ENCODE measurements at places on chromosomes 7 and 10. TPM values are rescaled to one million over a fixed set of nuclear protein-coding genes. Genes with fewer than 3 reads are reported as not detected.

DNA sequence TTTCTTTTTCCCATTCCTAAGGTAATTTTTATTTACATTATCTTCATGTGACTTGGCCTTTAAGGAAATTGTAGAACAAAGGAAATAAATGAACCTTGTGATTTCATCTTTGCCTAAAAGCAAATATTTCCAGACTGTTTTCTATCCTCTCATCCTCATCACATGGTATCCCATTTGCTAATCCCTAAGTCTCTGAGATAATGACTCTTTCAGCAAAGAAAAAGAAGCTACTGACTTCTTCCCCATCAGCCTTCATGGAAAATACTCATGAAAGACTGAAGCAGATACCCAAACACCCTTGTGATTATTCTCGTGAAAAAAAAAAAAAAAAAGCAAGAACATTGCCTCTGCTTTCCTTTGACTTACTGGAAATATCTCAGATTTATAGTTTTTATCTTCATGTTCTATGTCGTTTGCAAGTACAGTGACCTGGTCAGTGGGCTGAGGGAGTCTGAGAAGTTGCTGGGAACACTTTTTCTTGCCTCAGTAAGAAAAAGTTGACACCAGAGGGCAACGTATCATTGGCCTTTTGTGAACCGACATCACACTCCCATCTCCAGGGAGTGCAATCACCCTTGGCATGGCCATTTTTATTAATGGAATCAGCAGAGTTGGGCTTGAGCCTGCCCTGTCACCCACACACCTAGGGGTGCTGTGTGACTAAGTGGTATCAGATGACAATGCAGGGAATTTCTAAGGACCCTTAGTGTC is 246.0 kb upstream of the KMT2E start:
- no peak overlapping the region for H3K27ac ChIP-seq
- H3K36me3 ChIP-seq, result no peaks in the 10 kb centered on the region
- no peak overlapping the region for H3K4me3 ChIP-seq
- no peaks in the 10 kb centered on the region for H3K4me1 ChIP-seq
- no peak for DNase-seq

DNA sequence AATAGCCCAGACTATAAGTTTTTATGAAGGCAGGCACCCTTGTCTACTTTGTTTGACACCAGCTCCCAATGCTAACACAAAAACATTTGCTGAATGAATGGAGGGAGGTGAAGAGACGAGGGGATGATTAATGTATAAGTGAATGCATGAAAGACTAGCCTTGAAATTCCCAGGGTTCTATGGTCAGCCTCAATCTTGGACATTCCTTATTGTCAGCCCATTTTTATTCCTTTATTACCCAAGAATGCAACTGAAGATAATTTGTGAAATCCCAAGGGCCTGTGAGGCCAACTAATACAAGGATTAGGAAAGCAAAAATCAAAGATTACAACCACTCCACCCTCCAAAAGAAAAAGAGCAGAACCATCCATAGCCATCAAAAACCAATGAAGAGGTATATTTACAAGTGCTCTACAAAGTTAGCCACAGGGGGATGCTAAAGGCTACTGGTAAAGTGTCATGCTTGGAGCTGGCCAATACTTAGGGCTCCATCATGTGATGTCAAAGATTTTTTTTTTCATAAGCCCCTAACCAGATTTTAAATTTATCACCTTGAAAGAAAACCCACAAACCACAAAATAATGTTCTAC is 40.0 kb upstream of the ASAH2 start:
- no peaks in the 10 kb centered on the region for H3K36me3 ChIP-seq
- no peak overlapping the region for H3K27ac ChIP-seq
- H3K4me3 ChIP-seq, result no peak overlapping the region
- DNase-seq, result no peak
- H3K27me3 ChIP-seq, result peaks cover 3% of the 10 kb centered on the region

- H3K27ac ChIP-seq, result no peak overlapping the region
- DNase-seq, result no peak
- no peaks in the 10 kb centered on the region for H3K27me3 ChIP-seq
- no peaks in the 10 kb centered on the region for H3K36me3 ChIP-seq
- H3K4me1 ChIP-seq, result peaks cover 2% of the 10 kb centered on the region
Observed at GRCh38 chr10:79416578-79417255, 28.7 kb downstream of the ZCCHC24 start.

GRCh38 chr7:78438433-78438832 is 639.9 kb downstream of the PHTF2 start:
- DNase-seq, result no peak
- no peaks in the 10 kb centered on the region for H3K4me1 ChIP-seq
- no peak overlapping the region for H3K27ac ChIP-seq

DNA sequence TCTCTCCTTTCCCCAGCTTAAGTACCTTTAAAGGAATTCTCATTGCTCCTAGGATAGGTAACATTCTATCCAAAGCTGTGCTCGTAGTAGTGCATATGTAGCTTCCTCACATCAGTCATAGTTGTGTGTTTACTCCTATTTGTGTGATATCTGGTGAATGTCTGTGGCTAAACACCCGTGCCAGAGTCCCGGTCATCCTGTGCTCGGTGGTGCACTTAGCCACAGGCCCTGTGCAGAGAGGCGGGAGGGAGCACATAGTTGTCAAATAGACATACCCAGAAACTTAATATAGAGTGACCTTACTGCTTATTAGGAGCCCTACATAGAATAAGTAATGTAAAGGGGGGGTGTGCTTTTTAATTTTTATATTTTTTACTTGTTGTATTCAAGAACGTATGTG is 76.6 kb downstream of the RBM33 start:
- H3K27ac ChIP-seq, result no peak overlapping the region
- H3K27me3 ChIP-seq, result no peaks in the 10 kb centered on the region
- no peak for DNase-seq
- H3K4me1 ChIP-seq, result peaks cover 35% of the 10 kb centered on the region

DNA sequence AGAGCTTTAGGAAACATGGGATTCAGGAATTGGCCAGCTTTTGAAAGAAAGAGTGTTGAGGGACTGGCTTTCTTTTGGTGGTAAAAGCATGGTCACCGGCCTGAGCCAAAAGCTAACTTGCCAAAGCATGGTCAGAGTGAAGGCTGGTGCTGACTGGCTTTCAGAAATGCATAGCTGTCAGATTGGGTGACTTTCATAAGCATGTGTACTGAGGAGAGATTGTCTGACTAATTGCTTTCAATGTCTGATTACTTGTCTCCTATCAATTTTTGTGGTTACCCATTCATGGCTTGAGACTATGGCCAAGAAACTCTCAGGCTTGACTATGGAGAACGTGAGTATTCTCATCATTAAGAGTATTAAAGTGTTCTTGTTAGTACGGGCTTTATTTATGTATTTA is 28.2 kb downstream of the ZNF25 start:
- H3K27ac ChIP-seq, result no peak overlapping the region
- no peak overlapping the region for H3K4me3 ChIP-seq
- no peak for DNase-seq
- no peaks in the 10 kb centered on the region for H3K27me3 ChIP-seq

DNA sequence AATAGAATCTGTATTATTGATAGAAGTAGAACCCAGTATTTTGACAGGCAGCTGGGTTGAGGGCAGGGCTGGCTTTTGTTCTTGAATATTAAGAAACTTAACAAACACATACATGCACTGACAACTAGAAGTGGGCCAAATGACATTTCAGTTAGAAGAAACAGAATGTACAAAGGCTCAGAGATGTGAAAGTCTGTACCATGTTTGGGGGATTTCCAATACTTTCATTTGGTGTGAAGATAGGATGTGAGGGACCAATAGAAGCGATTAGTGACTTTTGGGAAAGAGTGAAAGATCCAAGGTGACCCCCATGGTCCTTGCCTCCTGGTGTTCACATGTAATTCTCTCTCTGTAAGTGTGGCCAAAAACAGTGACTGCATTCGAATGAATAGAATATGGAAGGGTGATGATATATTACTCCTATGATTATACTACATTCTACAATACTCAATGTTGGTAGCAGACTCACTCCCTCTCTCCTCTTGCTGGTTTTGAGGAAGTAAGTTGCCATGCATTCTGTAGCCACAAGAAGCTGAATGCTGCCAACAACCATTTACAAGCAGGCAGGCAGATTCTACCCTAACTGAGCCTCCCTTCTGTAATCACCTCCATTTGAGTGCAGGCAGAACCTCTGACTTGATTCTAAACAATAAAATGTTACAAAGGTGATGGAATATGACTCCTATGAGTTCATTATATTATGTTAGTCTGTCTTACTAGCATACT is 151.4 kb downstream of the TMEM168 start:
- peaks cover 6% of the 10 kb centered on the region for H3K27me3 ChIP-seq
- no peak overlapping the region for H3K27ac ChIP-seq
- H3K4me3 ChIP-seq, result no peak overlapping the region
- H3K4me1 ChIP-seq, result no peaks in the 10 kb centered on the region
- no peak for DNase-seq

GRCh38 chr7:148083448-148083847 is 507.1 kb upstream of the C7orf33 start:
- no peak overlapping the region for H3K4me3 ChIP-seq
- no peaks in the 10 kb centered on the region for H3K36me3 ChIP-seq
- H3K4me1 ChIP-seq, result no peaks in the 10 kb centered on the region

DNA sequence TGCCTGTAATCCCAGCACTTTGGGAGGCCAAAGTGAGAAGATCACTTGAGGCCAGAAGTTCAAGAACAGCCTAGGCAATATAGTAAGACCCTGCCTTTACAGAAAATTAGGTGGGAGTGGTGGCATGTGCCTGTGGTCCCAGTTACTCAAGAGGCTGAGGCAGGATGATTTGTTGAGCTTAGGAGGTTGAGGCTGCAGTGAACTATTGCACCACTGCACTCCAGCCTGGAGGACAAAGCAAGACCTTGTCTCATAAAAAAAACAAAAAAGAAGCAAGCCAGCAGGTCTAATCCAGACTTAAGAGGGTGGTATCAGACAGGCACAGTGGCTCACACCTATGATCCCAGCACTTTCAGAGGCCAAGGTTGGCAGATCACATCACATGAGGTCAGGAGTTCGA is 24.5 kb upstream of the KCTD7 start:
- H3K27me3 ChIP-seq, result no peaks in the 10 kb centered on the region
- no peak overlapping the region for H3K4me3 ChIP-seq
- no peak for DNase-seq
- no peaks in the 10 kb centered on the region for H3K36me3 ChIP-seq
- no peak overlapping the region for H3K27ac ChIP-seq

DNA sequence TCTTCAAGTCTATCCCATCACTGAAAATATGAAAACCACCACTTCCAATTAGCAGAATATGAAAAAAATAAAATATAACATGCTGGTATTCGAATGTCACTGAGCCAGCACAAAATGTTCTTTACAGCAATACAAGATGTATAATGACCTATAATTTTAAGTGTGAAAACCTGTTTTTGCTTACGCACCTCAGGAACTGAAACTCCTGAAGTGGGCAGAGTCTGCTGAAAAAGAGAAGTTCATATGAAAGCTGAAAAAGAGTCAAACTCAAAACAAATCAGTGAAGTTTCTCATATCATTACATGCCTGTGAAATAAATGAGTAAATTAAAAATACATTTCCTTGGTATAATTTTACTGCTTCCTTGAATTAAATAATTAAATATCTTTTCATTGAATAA is 272.5 kb downstream of the DGKB start:
- no peaks in the 10 kb centered on the region for H3K36me3 ChIP-seq
- H3K4me3 ChIP-seq, result no peak overlapping the region
- no peak overlapping the region for H3K27ac ChIP-seq
- no peaks in the 10 kb centered on the region for H3K27me3 ChIP-seq
- no peak for DNase-seq

DNA sequence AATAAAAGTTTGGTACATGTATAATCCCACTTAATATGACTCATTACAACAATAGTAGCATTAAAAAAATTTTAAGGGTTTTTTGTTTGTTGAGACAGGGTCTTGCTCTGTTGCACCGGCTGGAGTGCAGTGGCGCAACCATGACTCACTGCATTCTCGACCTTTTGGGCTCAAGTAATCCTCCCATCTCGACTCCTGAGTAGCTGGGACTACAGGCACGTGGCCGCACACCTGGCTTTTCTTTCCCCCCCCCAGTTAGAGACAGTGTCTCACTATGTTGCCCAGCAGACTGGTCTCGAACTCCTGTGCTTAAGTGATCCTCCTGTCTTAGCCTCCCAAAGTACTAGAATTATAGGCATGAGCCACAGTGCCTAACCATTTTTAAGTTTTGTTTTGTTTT is 40.7 kb downstream of the KMT2C start:
- H3K36me3 ChIP-seq, result peaks cover 8% of the 10 kb centered on the region
- no peak overlapping the region for H3K27ac ChIP-seq
- no peak overlapping the region for H3K4me3 ChIP-seq
- peaks cover 49% of the 10 kb centered on the region for H3K4me1 ChIP-seq
- H3K27me3 ChIP-seq, result no peaks in the 10 kb centered on the region

DNA sequence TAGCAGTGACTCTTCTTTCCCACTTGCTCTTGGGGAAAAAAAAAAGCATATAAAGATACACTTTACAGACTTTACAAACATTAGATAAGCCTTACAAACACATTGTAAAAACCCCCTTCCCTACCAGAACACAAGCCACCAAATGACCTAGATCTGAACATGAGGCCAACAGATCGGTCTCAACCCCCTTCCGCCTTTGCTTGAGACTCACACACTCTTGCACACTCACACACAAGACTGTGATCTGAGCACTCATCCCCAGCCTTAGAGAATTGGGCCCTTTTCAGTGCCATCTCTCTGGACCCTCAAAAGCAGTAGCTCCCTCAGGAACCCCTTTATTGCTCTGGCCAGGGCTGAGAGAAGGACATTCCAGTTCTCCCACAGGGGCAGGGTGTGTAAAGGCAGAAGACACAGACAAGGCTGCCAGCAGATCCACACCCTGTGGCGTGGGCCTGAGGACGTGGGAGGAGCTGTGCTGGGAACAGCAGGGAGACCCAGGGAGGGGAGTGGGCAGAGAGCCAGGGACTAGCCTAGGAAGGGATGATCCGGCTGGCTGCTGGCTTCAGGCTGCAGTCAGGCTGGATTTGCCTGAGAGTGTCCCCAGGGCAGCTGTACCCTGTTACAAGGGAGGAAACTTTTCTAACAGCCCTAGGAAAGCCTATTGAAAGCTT is 206.7 kb downstream of the KIAA1217 start:
- no peak overlapping the region for H3K4me3 ChIP-seq
- H3K36me3 ChIP-seq, result no peaks in the 10 kb centered on the region

DNA sequence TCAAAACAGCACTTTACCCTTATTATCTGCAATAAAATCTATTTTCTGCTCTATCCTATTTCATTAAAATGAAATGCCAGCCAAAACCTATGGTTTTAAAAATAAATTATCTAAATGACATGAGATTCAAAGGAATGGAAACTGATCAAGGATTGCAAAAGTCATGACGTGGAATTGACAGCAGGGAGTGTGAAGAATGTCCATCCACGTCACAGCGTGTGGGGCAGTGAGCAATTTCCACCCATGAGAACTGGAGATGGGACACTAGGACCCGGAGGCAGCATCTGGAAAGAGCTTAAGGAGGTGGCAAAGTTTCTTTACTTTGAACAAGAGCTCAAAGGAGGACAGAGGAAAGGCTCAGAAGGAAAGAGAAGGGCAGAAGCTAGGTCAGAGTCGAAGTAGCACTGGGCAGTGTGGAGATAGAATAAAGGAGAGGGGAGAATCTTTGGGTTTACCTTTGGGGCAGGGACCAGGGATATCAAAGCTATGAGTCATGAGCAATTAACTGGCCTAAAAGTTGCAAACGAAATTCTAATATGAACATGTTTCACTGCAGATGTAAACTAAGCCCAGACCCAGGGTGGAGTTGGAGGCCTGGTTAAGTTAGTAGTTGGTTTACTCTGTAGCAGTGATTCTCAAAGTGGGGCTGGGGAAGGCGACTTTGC is 24.9 kb upstream of the STK17A start:
- no peak for DNase-seq
- H3K36me3 ChIP-seq, result no peaks in the 10 kb centered on the region
- no peak overlapping the region for H3K27ac ChIP-seq
- H3K27me3 ChIP-seq, result no peaks in the 10 kb centered on the region
- no peak overlapping the region for H3K4me3 ChIP-seq
- H3K4me1 ChIP-seq, result peaks cover 17% of the 10 kb centered on the region

The SVOPL gene
- total RNA-seq, result 0.70 TPM

The DYNC1I1 gene
- total RNA-seq, result not detected

The TMEM229A gene
- total RNA-seq, result not detected

The CYP3A5 gene
- not detected for total RNA-seq

Measured in activated naive CD8-positive, alpha-beta T cell treated with anti-CD3 and anti-CD28 coated beads for 36 hours (primary cell).